ENCODE measurements at places on chromosomes 2 and 18.

GRCh38 chr18:69400253-69400975 lies at the start of gene DOK6:
TSS of gene DOK6 (plus strand) at chr18:69400888.
- no peak for DNase-seq

DNA sequence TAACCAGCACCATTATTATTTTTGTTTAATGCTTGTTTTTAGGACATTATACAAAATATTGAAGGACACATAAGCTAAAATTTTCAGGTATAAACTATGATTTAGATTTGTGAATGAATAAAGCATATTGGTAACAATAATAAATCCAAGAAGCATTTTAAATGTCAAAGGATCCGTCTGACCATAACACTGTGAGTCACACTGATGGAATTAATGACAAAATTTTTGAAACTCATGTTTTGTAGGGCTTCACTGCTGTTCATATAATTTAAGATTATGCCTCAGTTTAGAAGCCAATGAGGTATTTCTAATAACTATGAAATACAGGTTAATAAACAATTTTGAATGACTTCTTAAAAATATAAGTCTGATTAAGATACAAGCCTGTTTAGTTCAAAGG lies 124.6 kb downstream of the TMEFF2 start:
- no peak for DNase-seq

GRCh38 chr2:118047380-118047826 lies 33.5 kb upstream of the CCDC93 start:
- no peak for DNase-seq

DNA sequence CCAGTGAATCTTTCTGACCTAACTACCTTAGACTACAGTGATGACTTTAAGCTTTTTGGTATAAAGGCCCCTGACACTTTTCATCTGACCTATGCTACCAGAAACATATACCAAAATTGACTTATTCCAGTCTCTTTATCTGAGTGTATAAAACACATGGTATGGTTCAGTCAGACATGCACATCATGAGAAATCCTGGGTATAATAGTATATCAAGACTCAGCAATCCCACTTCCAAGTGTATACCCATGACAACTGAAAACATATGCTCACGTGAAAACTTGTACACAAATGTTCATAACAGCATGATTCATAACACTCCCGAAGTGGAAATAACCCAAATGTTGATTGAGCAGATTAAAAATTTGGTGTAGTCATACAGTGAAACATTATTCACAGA lies 70.0 kb upstream of the RPRM start:
- no peak for DNase-seq

DNA sequence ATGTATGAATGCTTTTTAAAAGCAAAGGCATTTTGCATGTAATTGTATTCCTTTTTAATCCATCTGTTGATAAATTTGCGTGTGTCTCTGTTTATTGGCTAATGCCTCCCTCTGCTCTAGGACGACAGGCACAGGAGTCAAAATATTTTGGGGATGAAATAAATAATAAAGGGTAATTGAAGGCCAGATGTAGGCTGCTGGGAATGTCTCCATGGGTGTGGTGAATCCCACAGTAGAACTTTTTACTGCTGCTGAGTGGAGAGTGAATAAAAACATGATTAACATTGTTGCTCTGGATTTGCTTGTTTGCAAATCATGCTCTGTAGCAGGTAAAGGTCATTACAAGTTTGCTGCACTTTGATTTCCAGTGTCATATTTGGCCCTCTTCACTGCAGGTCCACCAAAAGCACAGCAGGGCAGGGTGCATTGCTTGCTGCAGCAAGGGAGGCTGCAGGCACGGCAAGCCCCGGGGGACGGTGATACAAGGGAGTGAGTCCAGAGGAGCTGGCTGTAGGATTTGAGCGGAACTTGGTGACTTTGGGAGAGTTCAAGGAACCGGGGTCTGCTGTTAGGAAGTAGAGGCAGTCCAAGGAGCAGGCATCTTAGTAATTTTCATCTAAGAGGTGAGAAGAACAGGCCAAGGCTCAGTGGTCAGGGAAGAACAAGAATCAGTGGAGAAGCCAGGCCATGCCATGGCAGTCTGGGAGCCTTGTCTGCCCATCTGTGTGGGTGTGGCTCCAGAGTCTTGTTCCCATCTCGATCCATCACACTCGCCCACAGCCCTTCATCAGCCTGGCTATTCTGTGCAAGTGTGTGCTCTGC lies 201.5 kb upstream of the RAB6C start:
- DNase-seq = no peak

Data from stimulated activated CD8-positive, alpha-beta memory T cell treated with anti-CD3 and anti-CD28 coated beads, Interleukin-15, amount 100 ng/mL, for 1 hour (primary cell).